Activated naive CD4-positive, alpha-beta T cell treated with anti-CD3 and anti-CD28 coated beads, Interleukin-2, amount 10 ng/mL, durations not matched to agents 5 hours and 36 hours (primary cell): ENCODE measurements at places on chromosomes 12 and 14. TPM values are rescaled to one million over a fixed set of nuclear protein-coding genes. Genes with fewer than 3 reads are reported as not detected.

Gene ZNF268
- total RNA-seq = 20.8 TPM

Gene TAMALIN
- total RNA-seq = 19.3 TPM

Gene MYO1A
- 0.43 TPM for total RNA-seq

Gene PRDM4
- 22.5 TPM for total RNA-seq

Gene SLC4A8
- 9.2 TPM for total RNA-seq

Gene C14orf39
- total RNA-seq = not detected

Gene SLCO1C1
- not detected for total RNA-seq

Gene NFYB
- total RNA-seq = 22.7 TPM

Gene RNU7-1
- not detected for total RNA-seq

Gene TMCC3
- 0.07 TPM for total RNA-seq

Gene KSR2
- not detected for total RNA-seq

Gene KRT4
- total RNA-seq = not detected

Gene NDRG2
- total RNA-seq = 12.3 TPM

Gene LUM
- not detected for total RNA-seq

Gene KRT82
- total RNA-seq = not detected

Gene RNASE7
- not detected for total RNA-seq

Gene CCDC196
- total RNA-seq = not detected

Gene MAPK1IP1L
- total RNA-seq = 96.6 TPM

Gene LRRC74A
- not detected for total RNA-seq

Gene GLI1
- total RNA-seq = 0.88 TPM

Gene MTRFR
- 28.8 TPM for total RNA-seq

Gene GALNT6
- total RNA-seq = 16.3 TPM

Gene MYH6
- total RNA-seq = not detected

Gene OLR1
- not detected for total RNA-seq

Gene RNASE3
- total RNA-seq = not detected

Gene TAS2R50
- 0.55 TPM for total RNA-seq

Gene PTGR2
- 1.7 TPM for total RNA-seq

Gene PDE3A
- total RNA-seq = not detected

Gene SLC38A1
- 213 TPM for total RNA-seq

Gene PLEKHD1
- 0.15 TPM for total RNA-seq

Gene IPO8
- total RNA-seq = 50.9 TPM

Gene ANKLE2
- 86.1 TPM for total RNA-seq

Gene PPM1H
- not detected for total RNA-seq

Gene TAS2R9
- not detected for total RNA-seq

Gene SDR9C7
- total RNA-seq = not detected
